ENCODE measurements at places on chromosomes 3 and 15.

- DNase-seq = no peak
Observed at GRCh38 chr15:52493968-52494367, 34.7 kb downstream of the MYO5A start.

DNA sequence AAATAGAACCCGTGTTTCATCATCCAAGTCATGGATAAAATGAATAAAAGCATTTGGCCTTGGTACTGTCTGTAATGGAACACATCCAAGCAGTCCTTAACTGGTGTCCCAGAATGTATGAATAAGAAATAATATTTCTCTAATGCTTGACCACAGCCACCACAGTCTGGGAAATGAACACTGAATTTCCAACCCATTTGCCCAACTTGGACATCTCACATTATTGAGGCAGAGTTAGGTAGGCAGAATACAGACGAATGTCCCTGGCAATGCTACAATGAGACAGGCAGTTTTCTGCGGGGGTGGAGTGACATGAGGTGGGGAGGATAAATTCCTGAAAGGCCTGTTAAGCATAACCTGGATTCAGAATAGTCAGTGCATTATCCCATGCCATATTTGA lies 245.7 kb downstream of the ZIC1 start:
- DNase-seq = no peak

DNA sequence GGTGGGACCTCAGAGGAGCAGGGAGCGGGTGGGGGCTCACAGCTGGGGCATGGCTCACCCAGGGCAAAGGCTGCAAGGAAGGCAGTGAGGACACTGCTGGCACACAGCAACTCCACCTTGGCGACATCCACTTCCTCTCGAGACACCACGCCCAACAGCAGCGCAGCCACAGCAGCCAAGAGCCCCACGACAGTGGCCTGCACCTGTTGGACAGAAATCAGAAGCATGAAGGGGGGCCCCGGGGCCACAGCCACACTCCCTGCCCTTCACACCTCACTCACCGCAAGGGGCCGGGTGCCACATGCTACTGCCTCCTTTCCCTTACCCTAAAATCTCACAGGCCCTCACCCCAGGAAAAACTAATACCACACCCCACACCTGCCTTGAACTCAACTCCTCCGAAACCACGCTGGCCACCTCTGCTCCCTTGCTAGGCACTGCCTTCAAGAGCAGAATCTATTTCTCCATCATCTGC lies 57.3 kb downstream of the ROPN1B start:
- DNase-seq = no peak

GRCh38 chr3:84444726-84445521 lies 513.9 kb upstream of the CADM2 start:
- no peak for DNase-seq

DNA sequence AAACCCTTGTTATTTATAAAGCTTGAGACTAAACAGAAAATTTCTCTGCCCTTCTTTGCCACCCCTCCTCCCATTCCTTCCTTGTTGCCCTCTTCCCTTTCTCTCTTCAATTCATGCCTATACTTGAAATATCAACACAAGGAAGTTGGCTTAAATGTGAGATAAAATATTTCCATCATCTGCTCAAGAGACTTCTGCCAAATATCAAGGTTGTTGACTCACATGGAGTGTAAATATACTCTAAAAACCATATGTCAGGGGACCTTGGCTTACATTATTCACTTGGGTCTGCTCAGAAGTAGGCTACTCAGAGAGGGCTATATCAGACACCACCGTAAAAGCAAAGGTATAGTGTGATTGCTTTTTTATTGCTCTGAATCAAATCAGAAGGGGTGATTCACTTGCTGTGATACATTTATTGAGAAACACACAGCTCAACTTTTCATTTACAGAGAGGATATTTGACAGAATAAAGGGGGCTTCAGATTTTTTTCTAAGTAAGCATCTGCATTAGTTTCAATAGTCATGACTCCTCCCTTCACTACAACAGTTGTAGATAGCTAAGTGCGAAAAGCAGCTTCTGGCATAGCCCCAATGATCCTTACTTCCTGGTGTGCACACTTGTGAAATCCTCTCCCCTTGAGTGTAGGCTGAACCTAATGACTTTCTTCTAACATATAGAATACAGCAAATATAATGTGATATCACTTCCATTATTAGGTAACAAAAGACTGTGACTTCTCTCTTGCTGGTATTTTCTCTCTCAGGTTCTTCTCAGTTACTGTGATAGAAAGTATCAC lies 386.2 kb downstream of the EFHB start:
- no peak for DNase-seq

GRCh38 chr15:78244101-78244500 lies 9.7 kb upstream of the ACSBG1 start:
- DNase-seq = no peak

DNA sequence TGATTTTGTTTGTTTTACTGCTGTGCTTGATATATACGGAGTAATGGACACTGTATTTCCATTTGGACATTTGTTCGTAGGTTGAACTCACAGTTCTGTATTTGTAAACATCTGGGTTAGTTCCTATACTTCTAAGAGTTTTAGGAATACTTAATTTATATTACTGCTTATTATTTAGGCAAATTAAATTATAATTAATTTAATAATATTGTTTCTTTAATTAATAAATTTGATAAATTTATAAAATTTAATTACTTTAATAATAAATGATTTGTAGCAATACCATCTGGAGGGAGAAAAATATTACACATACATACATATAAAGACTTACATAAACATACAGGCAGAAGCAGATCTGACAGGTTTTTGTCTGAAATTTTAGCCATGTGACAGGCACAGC lies 14.5 kb upstream of the B4GALT4 start:
- DNase-seq = no peak

DNA sequence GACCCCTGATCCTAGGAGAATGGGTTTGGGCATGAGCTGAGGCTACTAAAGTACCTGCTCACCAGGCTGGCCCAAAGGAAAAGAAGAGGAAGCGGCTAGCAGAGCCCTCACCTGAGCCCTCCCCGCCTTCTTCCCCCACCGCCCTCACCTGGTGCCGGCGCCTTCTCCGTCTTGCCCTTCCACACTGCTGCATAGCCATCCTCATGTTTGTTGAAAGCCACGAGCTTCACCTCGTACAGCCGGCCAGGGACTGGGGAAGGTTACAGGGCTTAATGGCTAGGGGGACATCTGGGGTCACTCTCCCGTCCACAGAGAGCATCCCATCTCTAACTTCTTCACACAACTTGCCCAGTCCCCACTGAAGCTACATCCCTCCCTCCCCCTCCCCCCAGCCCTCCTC lies 13.9 kb upstream of the IGDCC3 start:
- no peak for DNase-seq

- no peak for DNase-seq
Observed at GRCh38 chr3:150760431-150761200, 2.4 kb downstream of the SIAH2 start.

DNA sequence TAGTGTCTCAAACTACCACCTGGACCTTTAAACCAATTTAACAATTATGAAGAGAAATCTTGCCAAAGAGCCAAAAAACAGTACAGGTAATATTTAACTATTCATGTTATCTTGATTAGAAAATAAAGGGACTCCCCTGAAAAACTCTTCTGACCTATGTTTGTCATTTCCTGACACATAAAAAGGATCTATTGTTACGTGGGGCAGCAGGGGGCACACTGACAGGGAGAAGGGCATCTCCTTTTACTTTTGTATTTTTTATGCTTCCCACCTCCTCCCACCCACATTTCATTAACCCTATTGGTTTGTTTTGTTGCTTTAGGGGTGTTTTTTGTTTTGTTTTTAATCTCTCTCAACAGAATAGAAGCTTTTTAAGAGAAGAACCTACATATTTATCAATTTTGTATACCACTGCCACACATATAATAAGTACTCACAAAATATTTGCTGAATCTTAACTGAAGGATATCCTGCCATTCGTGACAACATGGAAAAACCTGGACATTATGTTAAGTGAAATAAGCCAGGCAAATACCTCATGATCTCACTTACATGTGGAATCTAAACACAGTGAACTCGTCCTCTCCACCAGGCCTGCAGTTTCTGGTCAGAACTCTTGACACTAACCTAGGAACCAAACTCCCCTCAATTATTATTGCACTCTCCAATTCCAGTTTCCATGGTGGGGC lies 17.7 kb downstream of the STAG1 start:
- no peak for DNase-seq

- DNase-seq = no peak
Observed at GRCh38 chr15:98754657-98755022, 106.3 kb downstream of the IGF1R start.

DNA sequence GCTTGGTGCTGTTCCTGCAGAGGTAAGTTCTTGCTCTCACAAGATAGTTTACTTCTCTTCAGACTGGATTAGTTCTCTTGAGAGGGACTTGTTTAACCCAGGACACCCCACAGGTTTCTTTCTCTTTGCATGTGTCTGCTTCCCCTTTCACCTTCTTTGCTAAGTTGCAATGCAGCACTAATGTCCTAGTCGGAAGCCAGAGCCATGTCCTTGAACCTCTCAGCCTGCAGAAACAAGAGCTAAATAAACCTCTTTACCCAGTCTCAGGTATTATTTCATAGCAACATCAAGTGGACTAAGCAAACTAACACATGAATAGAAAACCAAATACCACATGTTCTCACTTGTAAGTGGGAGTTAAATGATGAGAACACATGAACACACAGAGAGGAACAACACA lies 915.2 kb downstream of the NSUN3 start:
- no peak for DNase-seq

DNA sequence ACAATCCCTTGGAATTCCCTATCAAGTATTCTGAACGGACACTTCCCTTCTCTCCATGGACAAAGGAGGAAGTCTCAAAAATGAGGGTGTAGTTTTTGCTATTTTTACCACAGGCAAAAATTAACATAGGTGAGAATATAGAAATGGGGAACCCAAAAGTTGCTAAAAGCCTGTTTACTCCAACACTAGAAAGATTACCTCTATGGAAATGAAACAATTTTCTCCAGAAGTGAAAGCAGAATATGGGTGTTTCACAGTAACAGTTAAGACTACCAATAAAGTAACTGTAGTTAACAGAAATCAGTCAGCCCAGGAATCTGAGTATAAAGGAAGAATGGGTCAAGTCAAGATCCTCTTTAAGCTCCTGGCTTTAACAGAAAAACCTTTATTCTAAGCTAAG lies 9.3 kb downstream of the TRA2B start:
- no peak for DNase-seq

DNA sequence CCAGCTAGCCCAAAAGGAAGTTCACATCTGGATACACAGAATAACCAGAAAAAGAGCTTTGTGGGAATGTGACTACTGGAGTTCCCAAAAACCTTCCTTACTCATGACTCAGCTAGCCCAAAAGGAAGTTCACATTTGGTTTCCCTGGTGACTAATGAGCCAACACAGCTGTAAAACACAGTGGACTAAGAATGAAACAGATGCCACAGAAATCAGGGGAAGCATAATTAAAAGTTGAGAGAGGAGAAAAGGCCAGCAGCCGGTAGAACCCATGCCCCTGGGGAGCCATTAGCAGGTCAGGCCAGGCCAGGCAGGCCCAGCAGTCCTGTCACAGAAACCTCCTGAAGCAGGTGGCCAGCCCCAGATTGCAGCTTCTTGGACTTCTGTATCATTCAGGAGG lies 130.3 kb downstream of the GHSR start:
- peak; percentile 84 for DNase-seq

DNA sequence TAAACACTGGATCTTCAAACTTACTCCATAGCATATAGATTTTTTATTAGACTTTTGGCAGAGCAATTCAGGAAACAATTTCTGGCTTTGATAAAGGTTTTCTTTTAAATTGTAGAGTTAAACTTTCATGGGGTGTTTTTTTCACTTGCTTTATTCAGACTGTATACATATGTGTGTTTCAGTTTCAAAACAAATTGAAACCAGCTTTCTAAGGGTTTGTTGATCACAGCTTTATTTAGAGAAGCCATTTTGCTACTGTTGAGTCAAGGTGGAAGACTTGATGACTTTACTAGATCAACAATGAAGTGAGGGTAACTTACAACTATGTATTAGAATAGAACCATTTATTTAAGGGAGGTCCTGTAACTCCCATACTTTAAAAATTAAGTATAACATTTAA lies 6.2 kb downstream of the UBE2E1 start:
- DNase-seq = no peak

GRCh38 chr3:145006271-145006670 lies 1034.6 kb downstream of the DIPK2A start:
- no peak for DNase-seq

- peak; percentile 62 for DNase-seq
Observed at GRCh38 chr3:8619548-8619947, 25.1 kb downstream of the SSUH2 start.

DNA sequence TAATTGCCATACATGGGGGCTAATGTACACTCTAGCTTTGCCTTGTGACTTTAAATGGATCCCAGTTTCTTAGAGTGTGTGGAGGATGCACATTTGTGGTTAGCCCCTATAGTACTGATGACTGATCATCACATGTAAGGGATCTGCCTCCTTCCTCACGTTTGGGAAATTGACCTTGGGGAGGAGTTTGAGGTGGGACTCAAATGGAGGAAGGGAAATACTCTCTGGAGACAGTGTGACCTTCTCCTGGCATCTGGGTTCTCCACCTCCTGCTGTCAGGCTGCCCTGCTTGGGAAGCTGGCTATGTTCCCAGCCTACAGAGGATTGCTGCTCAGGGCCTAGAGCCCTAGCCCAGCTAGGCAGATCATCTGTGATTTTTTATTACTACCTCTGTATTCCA lies 48.7 kb downstream of the PPM1L start:
- no peak for DNase-seq

DNA sequence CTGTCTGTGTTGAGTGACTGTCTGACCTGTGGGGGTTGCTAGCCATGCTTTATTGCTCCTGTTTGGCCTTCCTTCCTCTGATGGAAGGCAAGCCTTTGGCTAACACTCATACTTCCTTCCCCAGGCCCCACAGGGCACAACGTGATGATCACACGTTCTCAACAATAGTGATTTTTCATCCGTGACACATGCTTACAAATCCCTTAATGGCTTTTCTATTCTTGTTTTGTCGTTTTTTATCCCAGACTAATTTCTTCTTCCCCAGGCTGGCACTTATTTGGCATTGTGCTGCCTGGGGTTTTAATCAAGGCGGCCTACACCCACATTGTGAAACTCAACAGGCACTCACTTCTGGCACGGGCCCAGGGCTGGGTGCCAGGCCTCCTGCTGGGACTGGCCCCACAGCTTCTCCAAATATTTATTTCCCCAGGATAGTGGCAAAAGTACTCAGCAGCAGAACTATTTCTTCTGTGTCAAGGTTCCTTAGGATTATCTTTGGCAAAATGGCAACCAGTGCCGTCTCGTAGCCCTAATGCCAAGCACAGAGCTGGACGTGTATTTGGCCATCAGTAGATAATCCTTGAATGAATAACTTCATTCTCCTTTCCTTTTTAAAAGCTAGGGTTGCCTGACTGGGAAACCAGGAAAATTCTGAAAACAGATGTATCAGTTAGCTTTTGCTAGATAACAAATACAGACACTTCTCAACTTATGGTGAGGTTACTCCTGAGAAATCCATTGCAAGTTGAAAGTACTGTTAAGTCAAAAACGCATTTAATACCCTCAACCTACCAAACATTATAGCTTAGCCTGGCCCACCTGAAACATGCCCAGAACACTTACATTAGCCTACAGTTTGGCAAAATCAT lies 30.6 kb downstream of the CMTM7 start:
- no peak for DNase-seq

GRCh38 chr15:95761501-95762165 lies 568.9 kb upstream of the NR2F2 start:
- no peak for DNase-seq

Measured in AG04450 (cell line).